Activated naive CD8-positive, alpha-beta T cell treated with anti-CD3 and anti-CD28 coated beads, Interleukin-2, amount 10 ng/mL, durations not matched to agents 7 days and 5 days (primary cell): ENCODE measurements at places on chromosomes 2 and 18.
A peak's percentile ranks its signal among the peaks of the same experiment; 100 is the strongest.

DNA sequence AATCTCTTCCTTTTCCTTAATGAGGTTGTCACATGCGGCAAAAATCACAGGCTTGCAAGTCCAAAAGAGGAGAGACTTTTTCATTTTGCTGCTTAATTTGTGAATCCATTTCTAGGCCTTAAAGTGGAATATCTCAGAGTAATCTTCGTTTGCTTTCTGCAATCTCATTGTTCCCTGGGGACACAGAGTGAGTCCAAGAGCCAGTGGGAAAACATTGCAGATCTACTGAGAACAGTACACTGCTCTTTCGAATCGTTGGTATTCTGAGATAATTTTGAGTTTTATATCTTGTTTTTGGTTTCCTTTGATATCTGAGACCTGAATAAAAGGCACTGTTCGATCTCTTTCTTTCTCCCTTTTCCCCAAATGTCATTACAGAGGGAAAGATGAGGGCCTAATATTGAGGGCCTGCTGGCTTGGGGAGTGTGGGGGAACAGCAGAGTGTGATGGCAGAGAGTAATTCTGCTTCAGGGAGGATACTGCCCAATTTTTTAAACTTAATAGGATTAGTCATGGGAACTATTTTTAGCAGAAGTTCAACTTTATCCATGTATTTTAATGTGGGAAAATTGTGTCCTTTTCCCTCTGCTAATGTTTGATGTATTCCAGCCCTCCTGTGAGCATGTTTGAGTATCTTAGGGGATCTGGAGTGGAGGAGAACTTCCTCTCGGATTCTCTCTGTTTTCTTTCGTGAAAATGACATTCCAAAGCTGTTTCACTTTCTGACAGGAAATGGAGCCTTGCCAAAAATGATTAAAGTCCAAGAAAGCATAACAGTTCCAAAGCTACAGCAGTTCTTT, 418.2 kb upstream of the ZEB2 start:
- no peak for DNase-seq

GRCh38 chr18:59799383-59800015, 100.3 kb upstream of the PMAIP1 start:
- no peak for DNase-seq

DNA sequence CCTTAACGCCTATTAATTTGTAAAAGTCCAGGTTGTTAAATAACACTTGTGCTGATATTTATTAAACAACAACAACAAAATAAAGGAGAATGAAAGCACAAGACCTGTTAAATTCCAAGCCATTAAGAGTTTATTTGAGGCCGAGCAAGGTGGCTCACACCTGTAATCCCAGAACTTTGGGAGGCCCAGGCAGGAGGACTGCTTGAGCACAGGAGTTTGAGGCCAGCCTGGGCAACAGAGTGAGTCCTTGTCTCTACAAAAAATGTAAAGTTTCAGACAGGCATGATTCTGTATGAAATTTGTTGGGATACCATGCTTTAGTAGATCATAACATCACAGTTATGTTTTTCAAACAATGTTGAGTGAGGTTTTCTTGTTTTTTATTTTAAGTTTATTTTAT, 17.1 kb downstream of the PELI1 start:
- no peak for DNase-seq

- DNase-seq, result no peak
Observed at GRCh38 chr2:31354837-31355236, 59.7 kb downstream of the XDH start.

DNA sequence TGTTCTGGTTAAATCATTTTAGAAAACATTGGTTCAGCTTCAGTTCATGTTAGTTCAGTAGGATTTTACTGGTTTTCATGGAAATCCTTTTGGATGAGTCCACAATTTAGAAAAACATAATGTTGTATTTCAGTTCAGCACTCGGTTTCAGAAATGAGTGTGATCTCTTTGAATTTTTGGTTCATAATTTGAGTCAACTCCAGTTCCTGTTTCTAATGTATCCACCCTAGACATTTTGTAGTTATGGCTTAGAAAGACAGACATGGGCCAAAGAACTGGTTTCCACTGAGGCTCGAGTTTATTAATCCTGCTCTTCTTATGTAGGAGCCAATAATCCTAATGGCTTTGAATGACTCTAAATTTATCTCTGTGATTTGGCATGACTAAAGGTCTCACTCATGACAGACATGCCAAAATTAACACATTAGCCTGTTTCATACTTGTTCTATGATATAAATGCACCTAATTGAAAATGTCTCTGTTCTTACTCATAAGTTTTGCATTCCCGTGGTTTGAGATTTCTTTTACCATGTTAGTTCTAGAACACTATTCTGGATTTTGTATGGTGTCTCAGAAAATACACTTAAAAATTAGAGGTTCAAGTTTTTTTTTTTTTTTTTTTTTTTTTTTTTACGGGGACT, 82.3 kb upstream of the SPRED2 start:
- DNase-seq, result no peak

- peak; percentile 52 for DNase-seq
Observed at GRCh38 chr2:170714381-170715061, 616 bp upstream of the SP5 start.

DNA sequence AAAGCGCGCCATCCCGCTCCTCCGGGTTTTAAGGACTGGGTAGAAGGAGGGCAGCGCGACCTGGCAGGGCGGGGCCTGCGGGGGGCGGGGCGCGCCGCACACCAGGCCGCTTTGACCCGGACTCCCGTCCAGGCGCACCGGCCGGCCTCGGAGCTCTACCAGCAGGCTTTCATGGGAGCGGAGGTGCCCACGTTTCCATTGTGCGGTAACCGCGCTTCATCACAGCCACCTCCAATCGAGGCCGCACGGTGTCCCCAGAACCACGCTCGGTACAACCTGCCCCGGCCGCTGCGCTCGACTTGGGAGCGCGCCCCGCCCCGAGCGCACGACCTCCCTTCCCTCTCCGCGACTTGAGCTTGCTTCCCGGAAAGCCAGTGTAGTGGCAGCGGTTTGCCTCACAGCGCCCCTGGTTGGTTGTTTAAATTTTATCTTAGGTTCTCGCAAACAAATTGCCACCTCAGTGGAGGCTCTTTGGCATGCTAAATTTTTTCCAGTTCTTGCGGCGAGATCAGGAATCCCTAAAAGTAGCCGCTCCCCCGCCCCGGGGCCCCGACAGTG, 280 bp upstream of the CYP1B1 start:
- peak; percentile 74 for DNase-seq
